ENCODE measurements at places on chromosomes 13 and 19. TPM values are rescaled to one million over a fixed set of nuclear protein-coding genes. Genes with fewer than 3 reads are reported as not detected.
A peak's percentile ranks its signal among the peaks of the same experiment; 100 is the strongest.

CBARP gene
- total RNA-seq: 0.64 TPM

CHST8 gene
- under 0.01 TPM for total RNA-seq

DNA sequence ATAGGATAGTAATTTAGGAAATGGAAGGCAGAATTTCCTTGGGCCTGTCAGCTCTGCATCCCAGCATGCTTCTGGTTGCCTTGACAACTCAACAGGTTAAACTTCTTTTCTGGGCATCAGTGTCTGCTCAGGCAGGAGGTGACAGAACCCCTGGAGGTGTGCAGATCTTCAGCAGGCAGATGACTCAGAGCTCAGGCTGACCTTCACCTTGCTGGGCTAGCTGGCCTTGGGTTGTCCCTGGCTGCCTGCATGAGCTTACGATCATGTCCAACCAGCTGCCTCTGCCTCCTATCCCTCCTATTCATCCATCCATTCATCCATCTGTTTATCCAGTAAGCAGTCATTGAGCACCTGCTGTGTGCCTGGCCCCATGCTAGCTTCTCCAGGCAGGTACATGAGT lies 81.2 kb upstream of the KCTD15 start:
- no peak for DNase-seq

- DNase-seq: peak; percentile 21
Observed at GRCh38 chr19:35090506-35091214, 25.0 kb upstream of the FXYD3 start.

- DNase-seq: peak; percentile 97
Observed at GRCh38 chr13:30792285-30793000, 57.1 kb downstream of the ALOX5AP start.

- DNase-seq: no peak
Observed at GRCh38 chr19:4597975-4598671, 38.6 kb upstream of the SEMA6B start.

DNA sequence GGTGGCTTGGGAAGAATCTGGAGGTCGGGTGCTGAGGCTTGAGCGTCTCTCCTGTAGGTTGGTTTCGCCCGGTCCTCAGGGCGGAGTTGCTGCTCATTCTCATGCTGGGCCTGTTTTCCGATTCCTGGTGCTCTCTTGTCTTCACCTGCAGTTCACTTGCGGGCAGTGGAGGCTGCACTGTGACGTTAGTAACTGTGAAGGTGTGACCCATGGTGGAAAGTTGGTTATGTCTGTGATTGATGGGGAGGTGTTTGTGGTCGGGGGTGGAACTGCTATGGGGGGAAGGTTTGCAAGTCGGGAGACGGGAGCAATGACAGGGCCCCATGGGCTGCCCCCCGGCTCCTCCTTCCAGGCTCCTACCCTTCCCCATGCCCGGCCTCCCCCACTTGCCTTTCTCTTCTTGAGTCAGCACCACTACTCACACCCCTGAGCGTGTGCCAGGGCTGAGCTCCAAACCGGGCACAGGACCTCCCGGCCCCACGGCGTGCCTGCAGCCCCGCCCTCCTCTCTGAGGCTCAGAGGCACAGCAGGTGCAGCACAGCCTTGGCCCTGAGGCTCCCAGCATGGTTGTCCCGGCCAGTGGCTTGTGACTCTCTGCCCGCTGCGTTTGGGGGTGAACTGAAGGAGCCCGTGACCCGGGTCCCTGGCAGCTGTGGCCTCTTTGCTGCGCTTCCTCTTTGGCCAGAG lies 79.1 kb downstream of the ATP11A start:
- no peak for DNase-seq

DNA sequence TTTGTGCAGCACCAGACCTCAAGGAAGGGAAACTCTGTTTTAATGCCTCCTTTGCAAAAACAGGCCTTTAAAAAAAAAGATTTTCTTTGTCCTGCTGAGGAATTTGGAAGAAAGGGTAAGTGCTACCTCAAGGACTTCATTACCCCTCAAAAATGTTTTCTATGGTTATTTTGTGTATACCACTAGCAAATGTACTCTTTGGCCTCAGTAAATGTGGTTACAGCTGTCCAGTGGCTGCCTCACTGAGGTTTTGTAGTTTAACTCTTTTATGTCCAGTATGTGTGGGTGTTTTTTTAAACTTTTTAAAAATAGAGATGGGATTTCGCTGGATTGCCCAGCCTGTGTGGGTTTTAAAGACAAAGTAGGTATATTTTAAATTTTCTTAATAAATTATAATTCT lies 42.2 kb upstream of the TSC22D1 start:
- no peak for DNase-seq

DNA sequence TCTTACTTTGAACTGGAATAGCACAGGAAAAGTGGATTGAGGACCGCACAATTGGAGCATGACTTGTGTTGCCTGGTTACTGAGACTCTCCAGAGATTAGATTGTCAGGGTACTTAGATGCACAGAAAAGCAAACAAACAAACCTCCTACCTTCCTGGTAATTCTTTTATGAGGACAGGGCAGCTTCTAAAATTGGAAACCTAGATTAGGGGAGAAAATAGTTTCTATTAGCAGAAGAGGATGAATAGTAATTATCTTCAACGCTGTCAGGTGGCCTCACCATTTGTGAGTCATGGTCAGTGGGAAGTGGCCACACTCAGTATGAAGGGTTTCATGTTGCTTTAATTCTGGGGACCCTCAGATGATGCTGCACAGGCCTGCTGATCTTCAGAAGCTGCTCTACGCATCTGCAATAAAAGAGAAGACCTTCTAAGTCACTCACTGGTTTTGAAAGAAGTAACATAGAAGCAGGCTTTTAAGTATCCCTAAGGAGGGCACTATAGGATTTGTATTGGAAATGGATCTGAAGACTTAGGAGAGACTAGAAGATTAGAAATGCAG lies 106.8 kb downstream of the LACC1 start:
- no peak for DNase-seq

DNA sequence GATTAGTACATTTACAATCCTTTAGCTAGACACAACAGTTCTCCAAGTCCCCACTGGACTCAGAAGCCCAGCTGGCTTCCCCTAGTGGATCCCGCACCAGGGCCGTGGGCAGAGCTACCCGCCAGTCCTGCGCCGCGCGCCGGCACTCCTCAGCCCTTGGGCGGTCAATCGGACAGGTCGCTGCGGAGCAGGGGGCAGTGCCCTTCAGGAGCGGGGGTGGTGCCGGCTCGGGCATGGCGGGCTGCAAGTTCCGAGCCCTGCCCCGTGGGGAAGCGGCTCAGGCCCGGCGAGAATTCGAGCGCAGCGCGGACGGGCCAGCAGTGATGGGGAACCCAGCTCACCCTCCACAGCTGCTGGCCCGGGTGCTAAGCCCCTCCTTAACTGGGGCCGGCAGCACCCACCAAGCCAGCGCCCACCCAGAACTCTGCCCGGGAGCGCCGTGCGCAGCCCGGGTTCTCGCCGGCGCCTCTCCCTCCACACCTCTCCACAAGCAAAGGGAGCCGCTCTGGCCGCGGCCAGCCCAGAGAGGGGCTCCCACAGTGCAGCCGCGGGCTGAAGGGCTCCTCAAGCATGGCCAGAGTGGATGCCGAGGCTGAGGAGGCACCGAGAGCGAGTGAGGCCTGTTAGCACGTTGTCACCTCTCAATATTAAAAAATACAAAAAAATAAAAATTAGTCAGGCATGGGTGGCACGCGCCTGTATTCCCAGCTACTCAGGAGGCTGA lies 12.9 kb downstream of the EBPL start:
- no peak for DNase-seq

DNA sequence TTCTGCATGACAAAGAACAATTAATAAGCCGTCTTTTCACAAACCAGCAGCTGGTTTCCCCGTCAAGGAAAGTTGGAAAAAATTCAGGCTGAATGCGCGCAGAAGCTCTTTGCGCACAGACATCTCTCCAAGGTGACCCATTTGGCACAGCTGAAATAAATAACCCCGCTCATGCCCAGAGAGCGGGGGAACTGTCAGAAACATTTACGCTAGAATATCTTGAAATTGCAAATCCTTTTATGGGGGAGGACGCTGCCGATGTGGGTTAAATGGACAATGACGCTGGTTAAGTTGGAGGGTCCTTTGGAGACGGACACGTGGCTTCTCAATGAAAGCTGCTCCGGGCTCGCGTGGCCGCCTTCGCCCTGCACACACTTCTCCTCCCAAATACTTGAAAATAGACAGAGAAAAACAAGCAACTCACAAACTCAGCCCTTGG lies 30.6 kb downstream of the GSX1 start:
- DNase-seq: no peak

- DNase-seq: no peak
Observed at GRCh38 chr13:46896341-46897137, at the start of gene HTR2A. Gene HTR2A, minus strand, starts transcription at chr13:46897053. Its CDS starts 1,147 bp downstream, at chr13:46895906.

- no peak for DNase-seq
Observed at GRCh38 chr19:42247640-42248199, 5.3 kb upstream of the GSK3A start.

GRCh38 chr13:38868870-38869269 lies 121.8 kb downstream of the STOML3 start:
- DNase-seq: no peak
